NCI-H2081 (cell line): ENCODE measurements at places on chromosomes 16 and 17.

- DNase-seq: no peak
Measured at GRCh38 chr17:17175917-17176316, 30.2 kb downstream of the PLD6 start.

- DNase-seq: no peak
Measured at GRCh38 chr17:73074566-73074965, 17.9 kb downstream of the SLC39A11 start.

DNA sequence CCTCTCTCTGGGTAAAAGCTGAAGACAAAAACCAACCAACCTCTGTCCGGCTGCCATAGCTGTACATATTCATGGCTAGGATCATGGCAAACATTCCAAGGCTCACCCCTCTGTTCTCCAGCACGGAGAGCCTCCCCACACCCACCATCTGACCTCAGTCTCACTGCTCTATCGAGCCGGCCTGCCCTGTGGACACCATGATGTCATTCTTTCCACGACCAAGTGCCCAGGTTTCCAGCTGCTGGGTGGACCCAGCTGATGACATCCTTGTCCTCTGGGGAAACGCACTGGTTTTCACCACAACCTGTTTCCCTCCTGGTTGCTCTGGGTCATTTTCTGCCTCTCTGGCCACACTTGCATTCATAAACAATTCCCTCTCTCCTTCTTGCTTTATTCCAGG, 67.7 kb downstream of the NDEL1 start:
- DNase-seq: no peak

- peak; percentile 85 for DNase-seq
Measured at GRCh38 chr17:80035937-80036714, at the start of gene CCDC40. CCDC40 (plus strand) TSS chr17:80036642; CDS start chr17:80036663, 21 bp downstream.

- no peak for DNase-seq
Measured at GRCh38 chr17:22467720-22468119, 775.4 kb downstream of the KCNJ18 start.

DNA sequence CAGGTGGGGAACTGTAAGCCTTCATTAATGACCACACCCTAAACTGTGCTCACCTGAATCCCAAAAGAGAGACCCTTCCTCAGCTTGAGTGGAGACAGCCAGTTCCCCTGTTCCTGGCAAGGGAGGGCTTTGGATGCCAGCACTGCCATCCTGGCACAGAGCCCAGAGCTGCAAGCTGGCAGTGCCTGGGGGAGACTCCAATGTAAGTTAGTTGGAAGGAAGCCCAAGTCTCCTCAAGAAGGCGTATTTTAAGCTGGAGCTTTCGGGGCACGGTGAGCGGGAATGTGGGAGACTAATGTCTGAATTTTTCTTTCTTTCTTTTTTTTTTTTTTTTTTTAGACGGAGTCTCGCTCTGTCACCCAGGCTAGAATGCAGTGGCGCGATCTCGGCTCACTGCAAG, 4.7 kb downstream of the CDC42EP4 start:
- no peak for DNase-seq
